Left renal cortex interstitium (tissue), 4 donors: ENCODE measurements at places on chromosomes 11 and 22.

DNA sequence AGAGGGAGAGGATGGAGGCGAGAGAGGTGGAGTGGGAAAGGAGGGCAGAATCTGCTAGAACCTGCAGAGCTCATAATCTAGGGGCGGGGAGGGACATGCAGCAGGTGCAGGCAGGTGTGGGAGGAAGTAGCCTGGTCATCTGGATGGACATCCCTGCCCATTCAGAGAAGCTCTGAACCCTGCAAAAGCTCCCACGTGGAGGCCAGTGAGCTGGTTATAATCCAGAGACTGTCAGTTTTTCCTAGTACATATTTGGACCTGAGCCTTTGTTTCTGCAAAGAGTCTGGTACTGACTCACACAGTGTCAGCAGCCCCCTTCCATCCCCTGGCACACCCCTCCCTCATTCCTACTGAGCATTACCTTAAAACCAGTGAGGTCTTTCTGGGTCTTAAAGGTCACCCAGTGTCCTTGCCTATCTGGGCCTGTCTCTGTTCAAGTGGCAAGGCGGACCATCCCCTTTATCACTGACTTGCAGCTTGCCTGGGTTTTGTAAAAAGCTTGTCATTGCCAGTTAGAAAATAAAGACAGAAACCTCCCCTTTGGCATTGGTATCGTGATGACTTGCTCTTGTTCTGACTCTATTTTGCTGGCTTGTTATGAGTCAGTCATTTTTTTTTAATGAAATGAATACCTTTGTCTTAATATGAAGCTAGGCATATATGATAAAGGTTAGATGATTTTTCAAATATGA lies 26.1 kb downstream of the PTPRJ start:
- DNase-seq: no peak

DNA sequence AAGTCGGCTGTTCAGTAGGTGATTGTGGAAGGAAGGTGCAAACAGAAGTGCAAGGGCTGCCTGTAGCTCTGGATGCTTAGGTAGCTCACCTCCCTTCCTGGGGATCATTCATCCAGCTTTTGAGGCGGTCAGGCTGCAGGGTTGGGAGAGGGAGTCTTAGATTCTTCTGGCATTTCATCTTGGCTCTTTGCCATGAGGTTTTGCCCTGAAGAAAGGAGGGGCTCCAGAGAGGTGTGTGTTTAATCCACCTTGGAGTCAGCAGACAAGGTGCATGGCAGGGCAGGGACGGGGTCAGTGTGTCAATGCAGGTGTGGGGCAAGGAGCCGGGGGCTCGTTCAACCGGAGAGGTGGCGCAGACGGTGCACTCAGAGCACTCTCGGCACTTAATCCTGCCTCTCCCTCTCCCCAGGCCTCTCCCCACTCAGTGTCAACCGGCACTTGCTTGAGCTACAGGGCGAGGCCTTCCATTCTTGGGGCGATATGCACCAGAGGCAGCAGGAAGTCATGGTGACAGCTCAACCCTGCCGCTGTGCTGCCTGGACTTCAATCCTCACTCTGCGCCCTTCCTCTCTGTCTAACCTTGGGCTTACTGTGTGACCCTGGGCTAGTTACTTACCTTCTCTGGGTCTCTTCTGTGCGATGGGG lies 7.2 kb downstream of the ADAMTS15 start:
- DNase-seq: no peak

DNA sequence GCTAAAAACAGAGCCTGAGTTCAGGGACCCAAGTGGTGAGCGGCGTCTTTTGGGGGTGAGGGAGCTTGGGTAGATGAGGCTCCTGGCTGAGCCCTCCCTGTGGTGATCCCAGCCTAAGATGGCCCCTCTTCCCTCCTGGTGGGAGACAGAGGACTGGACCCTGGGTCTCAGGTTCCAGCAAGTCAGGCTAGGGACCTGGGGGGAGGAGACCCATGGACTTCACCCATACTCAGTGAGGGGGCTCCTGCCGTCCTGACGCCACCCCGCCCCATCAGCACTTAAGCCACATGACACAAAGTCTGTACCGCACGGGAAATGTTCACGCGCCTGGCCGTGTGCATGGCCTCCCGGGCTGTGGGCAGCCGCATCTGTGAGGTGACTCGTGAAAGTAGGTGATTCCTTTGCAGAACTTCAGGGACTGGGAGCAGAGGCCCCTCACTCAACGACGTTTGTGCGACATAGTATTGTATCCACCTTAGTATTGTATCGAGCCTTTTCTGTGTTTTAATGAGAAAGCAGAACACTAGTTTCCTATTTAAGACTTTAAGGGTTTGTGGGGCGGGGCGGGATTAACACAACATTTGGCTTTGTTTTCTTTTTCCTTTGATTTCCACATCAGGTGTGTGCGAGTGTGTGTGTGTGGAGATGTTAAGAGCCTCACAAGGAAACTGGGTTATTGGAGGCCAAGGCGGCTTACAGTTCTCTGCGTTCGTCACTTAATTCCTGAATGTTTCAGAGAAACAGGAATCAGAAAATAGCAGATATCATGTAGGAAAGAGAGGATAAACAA lies 18.4 kb upstream of the TMEM191C start:
- no peak for DNase-seq

DNA sequence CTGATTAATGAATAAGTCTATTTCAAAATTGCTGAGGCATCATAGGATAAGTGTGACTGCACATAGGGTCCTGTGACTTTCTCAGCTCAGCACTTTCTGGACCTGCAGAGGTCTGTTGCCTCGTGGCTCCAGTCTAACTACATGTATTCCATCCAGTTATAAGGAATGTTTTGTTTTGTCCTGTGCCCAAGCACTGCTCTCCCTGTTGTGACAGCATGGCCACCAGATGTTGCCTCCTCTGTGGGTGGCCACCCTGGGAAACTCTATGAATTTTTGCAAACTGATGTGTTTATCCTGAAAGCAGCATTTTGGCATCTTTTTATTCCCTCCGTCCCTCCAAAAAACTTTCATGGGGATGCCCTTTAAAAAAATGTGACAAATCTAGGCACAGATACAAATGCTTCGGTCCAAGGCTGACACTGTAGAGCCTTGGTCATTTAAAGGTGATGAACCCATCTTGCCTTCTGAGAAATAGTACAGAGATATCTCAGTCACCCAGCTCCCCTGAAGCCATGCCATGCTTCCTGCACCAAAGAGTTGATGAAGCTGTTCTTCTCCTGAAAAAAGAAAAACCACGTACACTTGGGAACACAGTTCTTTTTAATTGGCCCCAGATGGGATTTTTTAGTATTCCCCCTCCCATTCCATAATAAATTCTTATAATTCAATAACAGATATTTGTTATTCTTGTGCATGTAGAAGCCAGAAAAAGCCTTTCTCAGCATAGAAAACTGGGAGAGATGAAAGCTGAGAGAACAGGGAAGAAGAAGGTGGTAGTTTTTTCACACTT lies 72.6 kb downstream of the CCDC34 start:
- DNase-seq: no peak

GRCh38 chr11:108333403-108333899 lies 110.6 kb downstream of the ATM start:
- DNase-seq: no peak

- no peak for DNase-seq
These were observed 37.6 kb upstream of the RCN1 start for GRCh38 chr11:32053151-32053888.

- DNase-seq: no peak
These were observed 218.1 kb downstream of the CEP164 start for GRCh38 chr11:117545706-117546105.

- no peak for DNase-seq
These were observed 19.7 kb downstream of the FLI1 start for GRCh38 chr11:128713595-128713994.

DNA sequence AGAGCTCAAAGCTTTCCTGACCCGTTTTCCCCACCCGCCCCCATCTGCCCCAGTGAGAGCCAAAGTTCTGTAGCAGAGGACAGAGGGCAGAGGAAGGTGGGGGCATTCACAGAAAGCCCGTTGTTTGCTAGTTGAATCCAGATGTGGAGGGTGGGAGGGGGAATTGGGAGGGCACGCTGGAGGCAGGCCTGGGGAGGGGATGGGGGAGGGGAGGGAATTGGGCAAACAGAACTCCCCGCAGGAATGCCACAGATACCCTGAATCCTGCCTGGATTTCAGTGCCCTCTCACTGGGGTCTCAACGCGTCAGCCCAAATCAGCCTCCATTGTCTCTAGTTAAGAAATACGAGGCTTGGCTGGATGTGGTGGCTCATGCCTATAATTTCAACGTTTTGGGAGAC lies 12.9 kb upstream of the OAF start:
- no peak for DNase-seq

GRCh38 chr11:42319921-42320320 lies 860.5 kb upstream of the LRRC4C start:
- no peak for DNase-seq

DNA sequence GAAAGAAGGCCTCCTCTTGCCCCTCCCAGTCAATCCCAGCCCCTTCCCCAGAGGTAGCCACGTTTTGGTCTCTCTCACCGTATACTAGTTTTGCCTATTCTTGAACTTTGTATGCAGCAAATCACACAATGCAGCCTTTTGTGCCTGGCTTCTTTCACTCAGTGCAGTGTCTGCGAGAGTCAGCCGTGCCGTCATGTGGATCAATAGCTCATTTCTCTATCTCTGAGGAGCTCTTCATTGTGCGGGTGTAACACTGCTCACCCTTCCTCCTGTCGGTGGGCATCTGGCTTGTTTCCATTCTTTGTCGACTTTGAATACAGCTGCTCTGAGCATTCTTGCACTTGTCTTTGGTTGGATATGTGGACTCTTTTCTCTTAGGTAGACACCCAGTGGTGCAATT lies 146.5 kb downstream of the CACNA1I start:
- DNase-seq: no peak

- no peak for DNase-seq
These were observed 35.0 kb downstream of the SLCO2B1 start for GRCh38 chr11:75185866-75186265.

GRCh38 chr11:35047179-35047578 lies 91.8 kb upstream of the CD44 start:
- DNase-seq: no peak

DNA sequence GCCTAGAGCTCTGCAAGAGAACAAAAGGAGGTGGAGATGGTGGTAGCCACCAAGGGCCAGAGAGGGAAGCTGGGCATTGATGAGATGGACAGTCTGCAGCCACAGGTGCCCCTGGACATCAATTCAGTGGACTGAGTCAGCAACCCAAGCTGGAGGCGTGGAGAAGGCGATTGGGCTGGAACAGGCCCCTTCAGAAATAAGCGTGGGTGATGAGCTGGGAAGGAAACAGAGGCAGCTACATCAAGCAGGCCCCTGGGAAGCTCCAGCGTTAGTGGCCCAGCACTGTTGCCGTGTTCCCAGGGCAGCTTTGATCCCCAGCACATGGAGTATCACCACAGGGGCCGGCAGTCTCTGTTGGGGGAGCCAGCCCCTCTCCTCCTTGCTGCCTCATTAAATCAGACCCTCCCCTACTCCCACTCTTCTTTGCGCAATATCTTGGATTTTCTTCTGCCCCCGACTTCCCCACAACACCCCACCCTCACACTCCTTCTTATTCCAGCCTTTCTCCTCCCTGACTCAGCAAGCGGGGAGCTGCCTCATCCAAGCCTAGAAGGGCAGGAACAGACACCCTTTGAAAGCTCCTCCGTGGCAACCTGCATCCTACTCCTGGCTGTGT lies 31.7 kb upstream of the OAF start:
- no peak for DNase-seq

DNA sequence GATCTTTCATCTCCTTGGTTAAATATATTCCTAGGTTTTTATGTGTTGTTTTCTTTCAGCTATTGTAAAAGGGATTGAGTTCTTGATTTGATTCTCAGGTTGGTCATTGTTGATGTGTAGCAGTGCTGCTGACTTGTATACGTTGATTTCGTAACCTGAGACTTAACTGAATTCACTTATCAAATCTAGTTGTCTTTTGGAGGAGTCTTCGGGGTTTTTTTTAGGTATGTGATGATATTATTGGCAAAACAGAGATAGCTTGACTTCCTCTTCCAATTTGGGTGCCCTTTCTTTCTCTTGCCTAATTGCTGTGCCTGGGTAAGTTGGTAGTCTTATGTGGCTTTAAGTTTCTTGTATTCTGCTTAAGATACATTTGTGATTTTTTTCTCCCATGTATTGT lies 52.8 kb downstream of the CBL start:
- no peak for DNase-seq

DNA sequence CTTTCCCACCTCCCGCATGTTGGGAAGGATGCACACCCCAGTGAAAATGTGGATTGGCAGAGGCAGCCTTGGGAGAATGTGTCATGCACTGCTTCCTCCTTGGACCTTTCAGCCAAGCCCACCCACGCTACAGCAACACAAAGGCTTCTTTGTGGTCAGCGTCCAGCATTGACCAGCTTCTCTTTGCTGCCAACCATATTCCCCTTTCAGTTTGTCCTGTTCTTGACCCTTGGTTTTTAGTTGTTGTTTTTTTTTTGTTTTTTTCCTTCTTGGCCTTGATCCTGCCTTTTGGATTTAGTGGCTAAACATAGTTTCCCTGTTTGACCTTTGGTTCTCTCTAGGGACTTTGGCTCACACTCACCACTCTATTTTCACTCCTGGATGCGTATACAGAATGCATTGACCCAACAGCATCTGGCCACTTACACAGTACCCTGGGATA lies 573.6 kb downstream of the INSC start:
- no peak for DNase-seq

- no peak for DNase-seq
These were observed 8.0 kb upstream of the CAVIN3 start for GRCh38 chr11:6328321-6328720.

- peak; percentile 70 for DNase-seq
These were observed 150.9 kb downstream of the SNX19 start for GRCh38 chr11:130765406-130765805.

GRCh38 chr22:37804881-37805809 lies 2.6 kb upstream of the GCAT start:
- DNase-seq: no peak

GRCh38 chr11:43242401-43242800 lies 69.4 kb upstream of the API5 start:
- DNase-seq: no peak

- no peak for DNase-seq
These were observed 33.6 kb downstream of the TCF20 start for GRCh38 chr22:42236848-42237247.

DNA sequence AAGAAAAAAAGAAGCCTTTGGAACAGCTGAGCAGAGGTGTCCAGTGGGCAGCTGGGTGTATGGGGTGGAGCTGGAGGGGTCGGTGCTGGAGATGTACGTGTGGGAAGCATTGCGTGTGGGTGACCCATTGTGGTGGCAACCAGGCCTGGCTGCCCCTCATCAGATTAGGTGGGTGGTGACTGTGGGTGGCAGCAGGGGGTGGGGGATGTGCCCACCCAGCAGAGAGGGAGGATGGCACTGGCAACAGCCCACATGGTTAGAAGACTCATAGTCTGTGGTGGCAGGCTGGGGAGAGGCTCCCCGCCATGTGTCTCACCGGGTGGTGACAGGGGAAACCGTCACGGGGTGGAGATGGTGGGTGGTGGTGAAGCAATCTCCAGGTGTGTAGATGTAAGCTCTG lies 27.6 kb downstream of the TP53I11 start:
- DNase-seq: no peak
